H4 (cell line): ENCODE measurements at places on chromosomes 6 and 20. TPM values are rescaled to one million over a fixed set of nuclear protein-coding genes. Genes with fewer than 3 reads are reported as not detected.

CST2 gene
- not detected in 2 replicates for total RNA-seq

DNA sequence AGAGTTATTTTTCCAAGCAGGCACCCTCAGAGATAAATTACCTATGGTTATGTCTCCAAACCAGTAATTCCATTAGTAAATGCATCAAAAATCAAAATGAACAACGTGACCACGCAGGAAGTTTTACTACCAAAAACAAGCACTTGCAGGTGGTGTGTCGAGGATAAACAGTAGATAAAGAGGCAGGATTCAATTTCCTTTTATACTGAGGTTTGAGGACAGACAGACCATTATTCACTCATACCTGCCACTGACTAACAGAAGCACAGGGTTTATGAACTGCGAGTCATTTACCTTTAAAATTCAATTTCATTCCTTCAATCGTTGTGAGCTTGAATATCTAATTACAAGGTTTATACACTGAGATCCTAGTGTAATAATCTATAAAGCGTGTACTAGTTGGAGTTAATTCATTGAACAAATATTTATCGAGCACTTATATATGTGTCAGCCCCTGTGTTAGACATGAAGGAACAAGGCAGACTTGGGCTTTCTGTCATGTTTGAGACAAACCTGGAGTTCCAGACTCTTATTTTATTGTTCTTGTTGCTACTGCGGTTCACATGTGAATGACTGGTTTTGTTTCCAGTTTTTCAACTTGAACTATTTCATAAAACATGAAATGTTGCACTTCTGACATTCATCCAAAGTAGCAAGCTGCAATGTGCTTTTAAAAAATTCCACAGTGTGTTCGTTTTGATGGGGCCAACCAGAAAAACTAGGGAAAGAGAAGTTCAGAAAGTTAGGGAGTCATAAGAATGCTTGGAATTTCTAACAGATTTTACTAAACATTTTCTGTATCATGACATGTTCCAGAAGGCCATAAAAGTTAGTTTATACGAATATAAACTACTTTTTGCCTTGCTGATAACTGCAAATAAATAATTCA is 205.6 kb downstream of the UST start:
- DNase-seq, result no peak

- DNase-seq, result no peak
Observed at GRCh38 chr6:140175486-140175885, 801.0 kb upstream of the CITED2 start.

GRCh38 chr6:156242206-156242605 is 535.0 kb upstream of the ARID1B start:
- DNase-seq, result no peak

- DNase-seq, result no peak
Observed at GRCh38 chr20:53750827-53751619, 157.4 kb upstream of the ZNF217 start.

ANKRD66 gene
- total RNA-seq, result not detected in 2 replicates

SCGN gene
- not detected in 2 replicates for total RNA-seq

RAET1G gene
- total RNA-seq, result not detected in 2 replicates

DNA sequence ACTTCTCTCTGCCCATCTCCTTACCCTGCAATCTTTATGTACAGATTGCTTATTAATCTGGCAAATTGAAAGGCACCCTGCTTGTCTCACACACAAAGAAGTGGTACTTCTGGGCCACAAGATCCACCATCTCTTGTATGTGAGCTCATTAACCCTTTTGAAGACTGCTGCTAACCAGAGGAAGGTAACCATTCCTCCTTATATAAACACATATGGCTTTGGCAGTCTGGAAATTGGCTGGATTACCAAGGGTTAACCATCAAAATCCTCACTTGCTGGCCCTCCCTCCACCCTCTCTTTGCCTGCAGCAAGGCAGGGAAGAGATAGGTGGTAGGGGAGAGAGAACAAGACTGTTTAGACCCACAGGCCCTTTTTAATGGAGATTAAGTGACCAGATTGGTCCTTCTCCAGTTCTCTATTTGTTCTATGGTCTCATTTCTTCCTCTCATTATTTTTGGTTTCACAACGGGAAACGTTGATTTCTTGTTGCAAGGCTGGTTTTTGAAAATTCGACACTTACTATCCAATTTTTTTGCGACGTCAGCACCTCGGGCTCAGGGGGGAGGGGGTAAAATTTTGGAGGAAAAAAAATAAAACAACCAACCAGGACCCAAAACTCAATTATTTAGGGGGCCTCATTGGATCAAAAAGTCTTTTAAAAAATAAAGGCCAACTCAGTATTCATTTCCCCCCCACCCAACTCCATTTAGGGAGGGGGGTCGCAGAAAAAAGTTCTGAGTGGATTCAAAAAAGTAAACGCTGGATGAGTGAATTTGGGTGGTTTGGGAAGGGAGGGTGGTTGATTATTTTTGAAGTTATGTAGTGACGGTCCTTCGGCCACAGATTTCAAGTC is 859 bp downstream of the PPP1R10 start:
- peak; percentile 54 for DNase-seq

DNA sequence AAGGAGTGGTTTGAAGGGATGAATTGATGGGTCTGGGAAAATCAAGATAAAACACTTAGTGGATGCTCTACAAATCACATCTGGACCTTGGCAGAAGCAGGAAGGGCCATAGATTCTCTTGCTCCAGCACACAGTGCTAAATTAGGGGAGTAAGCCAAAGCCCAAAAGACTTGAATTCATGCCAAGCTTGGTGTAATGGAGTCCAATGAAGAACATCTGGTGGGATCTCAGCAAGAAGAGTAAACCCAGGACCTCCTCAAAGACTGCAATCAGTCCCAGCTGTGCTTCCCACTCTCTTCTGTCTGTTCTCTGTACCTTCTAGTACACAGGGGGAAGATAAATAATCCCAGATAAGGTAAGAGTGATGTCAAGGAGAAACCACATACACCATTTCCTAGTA is 683.4 kb downstream of the RNF144B start:
- DNase-seq, result no peak

RSPH9 gene
- not detected in 2 replicates for total RNA-seq

BNIP5 gene
- total RNA-seq, result not detected in 2 replicates

GRCh38 chr6:152575161-152575560 is 62.0 kb downstream of the SYNE1 start:
- no peak for DNase-seq

GRCh38 chr20:45235995-45236394 is 14.8 kb downstream of the SEMG2 start:
- DNase-seq, result no peak

- peak; percentile 96 for DNase-seq
Observed at GRCh38 chr20:1322511-1323245, 6.3 kb downstream of the SDCBP2 start.

FABP7 gene
- not detected in 2 replicates for total RNA-seq

GRCh38 chr6:33313709-33314514 is at the start of gene TAPBP:
TAPBP (minus strand) TSS chr6:33314078; CDS start chr6:33314041, 37 bp downstream.
- DNase-seq, result peak; percentile 59

NKX2-2 gene
- total RNA-seq, result 0.56 and 1.2 TPM in 2 replicates

GRCh38 chr6:162177746-162178145 is 549.8 kb downstream of the PRKN start:
- DNase-seq, result no peak

DNA sequence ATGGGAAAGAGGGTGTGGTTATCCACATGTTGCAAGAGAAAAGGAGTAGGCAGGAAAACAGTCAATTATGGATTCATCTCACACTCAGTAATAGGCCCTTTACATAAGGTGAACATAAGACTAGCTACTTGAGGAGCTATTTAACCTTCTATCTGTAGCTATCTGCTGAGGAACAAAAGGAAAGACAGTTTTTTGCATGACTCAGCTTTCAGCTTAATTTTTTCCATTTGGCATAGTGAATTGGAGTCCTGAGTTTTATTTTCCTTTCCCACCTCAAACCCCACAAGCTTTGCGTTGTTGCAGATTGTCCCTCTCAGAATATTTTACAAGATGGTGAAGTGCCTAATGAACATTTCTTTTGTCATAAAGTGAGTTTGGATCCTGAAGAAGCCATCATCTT is 32.4 kb downstream of the UBD start:
- no peak for DNase-seq

DNA sequence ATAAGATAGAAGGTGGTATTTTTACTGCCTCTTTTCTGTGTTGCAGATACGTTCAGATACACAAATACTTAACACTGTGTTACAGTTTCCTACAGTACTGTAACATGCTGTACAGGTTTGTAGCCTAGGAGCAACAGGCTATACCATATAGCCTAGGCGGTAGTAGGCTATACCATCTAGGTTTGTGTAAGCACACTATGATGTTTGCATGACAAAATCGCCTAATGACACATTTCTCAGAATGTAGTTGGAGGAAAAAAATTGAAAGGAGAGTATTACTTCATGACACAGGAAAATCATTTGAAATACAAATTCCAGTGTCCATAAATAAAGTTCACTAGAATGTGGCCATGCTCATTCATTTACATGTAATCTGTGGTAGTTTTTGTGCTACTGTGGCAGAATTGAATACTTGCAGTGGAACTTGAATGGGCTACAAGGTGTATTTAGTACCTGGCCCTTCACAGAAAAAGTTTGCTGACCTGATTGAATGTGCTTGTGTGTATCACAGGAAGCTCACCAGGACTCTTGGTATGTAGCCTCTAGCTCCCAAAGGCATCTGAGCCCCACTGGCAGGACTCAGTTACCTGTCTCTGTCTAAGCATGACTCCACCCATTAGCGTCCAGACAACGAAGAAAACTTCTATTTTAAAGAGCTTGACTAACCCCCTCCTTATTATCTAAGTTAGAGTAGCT is 18.8 kb downstream of the TOP1 start:
- no peak for DNase-seq

XKR7 gene
- not detected in 2 replicates for total RNA-seq

DNA sequence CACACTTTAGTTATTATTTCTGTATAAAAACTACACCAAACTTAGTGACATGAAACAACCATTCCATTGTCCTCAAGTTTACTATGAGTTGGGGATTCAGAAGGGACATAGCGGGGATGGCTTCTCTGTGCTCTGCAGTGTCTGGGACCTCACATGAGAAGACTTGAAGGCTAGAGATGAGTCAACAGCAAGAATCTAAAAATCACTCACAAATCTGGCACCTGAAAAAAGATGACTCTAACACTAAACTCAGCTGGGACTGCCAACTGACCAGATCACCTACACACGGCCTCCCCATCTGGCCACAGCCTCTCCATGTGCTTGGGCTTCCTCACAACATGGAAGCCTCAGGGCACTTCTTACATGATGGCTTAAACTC is 63.0 kb upstream of the EYA2 start:
- no peak for DNase-seq

WFDC12 gene
- not detected in 2 replicates for total RNA-seq
